ENCODE measurements at places on chromosomes 3 and 15.

DNA sequence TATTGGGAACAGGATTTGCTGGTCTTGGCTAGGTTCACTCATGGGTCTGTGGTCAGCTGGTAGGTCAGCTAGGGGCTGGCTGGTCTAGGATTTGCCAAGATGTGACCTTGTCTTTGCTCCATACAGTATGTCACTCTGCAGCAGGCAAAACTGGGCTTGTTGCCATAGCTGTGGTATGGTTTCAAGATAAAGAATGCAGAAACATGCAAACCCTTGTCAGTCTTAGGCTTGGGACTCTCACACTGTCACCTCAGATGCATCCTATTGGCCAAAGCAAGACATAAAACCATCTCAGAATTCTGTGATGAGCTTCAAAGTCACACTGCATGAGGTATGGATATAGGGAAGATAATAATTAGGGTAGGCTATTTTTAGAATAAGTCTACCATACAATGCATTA is 66.6 kb upstream of the TBC1D5 start:
- DNase-seq, result no peak

GRCh38 chr3:69385123-69385722 is 665 bp downstream of the FRMD4B start:
- no peak for DNase-seq

DNA sequence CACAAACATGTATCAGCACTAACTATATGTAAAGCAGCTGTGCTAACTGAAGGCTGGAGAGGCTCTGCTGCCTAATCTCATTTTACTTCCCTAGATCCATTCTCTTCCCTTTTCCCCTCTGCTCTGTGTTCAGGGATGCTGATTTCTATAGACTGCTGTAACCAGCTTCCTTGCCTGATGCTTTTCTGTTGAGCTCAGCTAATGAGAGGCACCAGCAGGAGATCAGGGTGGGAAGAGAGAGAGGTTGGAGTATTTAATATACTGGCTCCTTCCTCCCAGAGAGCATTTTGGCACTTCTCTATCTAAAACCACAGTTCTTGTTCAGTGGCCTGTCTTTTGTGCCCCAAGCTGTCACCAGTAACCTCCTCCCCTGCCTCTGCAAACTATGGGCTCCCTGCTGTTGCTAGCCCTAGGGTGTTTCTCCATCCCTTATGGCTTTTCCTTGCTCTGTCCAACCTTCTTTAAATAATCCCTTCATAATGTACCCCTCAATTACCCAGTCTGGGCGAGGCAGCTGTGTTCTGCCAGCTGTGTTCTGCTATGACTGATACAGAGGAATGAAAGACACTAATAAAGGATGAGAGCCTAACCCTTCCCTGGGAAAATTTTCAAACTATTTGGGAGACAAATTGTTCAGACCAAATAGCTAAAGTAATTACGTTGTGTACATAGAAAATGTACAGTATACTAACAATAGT is 69.5 kb downstream of the CADPS start:
- DNase-seq, result no peak

DNA sequence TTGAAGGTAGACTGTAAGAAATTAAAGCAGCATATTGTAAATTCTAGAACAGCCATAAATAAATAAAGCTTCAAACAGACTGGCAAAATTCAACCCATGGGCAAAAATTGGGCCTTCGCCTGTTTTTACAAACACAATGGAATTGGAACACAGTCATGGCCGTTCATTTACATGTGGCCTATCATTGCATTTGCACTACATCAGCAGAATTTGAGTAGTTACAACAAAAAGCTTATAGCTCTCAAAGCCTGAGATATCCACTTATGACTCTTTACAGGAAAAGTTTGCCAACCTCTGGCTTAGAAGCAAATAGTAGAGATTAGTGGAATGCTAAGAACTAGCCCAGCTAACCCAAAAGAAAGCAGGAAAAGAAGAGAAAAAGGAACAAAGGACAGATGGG is 139.6 kb upstream of the SKOR1 start:
- DNase-seq, result no peak

- peak; percentile 1 for DNase-seq
These were observed 86.9 kb upstream of the PRTG start for GRCh38 chr15:55829826-55830225.

DNA sequence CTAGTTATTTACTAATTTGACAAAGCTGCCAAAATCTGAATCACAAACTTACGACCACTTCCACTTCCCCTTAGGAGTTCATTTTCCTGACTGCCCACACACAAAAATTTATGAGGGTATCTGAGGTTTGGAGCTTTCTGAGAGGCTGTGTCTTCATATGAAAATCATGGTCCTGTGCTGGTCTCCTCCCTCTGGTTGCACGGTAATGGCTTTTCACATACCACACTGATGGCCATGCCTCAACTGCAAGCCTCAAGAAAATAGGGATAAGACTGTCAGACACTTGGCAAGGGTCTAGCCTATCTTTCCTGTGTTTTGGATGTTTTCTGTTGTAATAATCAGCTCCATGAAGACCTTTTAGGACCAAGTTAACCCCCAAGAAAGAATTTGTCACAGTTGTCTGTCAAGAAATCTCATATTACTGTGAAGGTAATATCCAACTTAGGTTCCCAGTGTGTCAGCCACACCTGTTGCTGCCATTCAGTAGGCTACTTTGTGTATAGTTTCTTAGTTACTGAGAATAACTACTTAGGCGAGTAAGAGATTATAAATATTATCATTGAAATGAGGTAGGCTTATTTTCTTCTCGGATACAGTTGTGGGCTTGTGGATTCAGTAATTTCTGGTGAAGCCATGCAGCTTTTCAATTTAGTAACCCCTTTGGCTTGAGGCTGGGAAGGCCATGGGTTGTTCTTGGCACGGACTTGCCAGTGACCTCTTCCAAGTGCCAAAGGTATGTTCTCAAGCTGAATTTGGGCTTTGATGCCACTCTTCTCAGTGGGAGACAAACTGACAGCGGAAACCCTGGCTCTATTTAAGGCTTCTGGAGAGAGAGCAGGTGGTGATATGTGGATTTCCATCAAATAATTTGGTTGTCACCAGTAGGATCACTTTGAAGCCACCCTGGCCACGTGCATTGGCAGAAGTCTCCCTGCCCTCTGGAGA is 101.1 kb downstream of the RYR3 start:
- no peak for DNase-seq

- DNase-seq, result no peak
These were observed 3.6 kb upstream of the BAHD1 start for GRCh38 chr15:40436892-40437751.

GRCh38 chr15:77186594-77187011 is 115.7 kb upstream of the TSPAN3 start:
- DNase-seq, result no peak

DNA sequence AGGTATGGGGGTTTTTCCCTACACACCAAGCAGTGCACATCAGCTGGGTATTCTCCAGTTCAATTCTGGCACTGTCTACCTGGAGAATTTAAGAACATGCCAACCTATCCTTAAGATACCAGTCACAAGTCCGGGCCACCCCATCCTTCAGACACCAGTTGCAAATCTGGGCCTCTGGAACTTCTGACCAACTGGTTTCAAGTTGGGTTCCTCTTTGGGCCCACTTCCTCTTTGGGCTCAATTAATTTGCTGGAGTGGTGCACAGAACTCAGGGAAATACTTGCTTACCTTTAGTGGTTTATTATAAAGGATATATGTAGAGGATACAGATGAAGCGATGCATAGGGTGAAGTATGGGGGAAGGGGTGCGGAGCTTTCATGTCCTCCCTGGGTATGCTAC is 25.3 kb downstream of the GLCE start:
- no peak for DNase-seq

DNA sequence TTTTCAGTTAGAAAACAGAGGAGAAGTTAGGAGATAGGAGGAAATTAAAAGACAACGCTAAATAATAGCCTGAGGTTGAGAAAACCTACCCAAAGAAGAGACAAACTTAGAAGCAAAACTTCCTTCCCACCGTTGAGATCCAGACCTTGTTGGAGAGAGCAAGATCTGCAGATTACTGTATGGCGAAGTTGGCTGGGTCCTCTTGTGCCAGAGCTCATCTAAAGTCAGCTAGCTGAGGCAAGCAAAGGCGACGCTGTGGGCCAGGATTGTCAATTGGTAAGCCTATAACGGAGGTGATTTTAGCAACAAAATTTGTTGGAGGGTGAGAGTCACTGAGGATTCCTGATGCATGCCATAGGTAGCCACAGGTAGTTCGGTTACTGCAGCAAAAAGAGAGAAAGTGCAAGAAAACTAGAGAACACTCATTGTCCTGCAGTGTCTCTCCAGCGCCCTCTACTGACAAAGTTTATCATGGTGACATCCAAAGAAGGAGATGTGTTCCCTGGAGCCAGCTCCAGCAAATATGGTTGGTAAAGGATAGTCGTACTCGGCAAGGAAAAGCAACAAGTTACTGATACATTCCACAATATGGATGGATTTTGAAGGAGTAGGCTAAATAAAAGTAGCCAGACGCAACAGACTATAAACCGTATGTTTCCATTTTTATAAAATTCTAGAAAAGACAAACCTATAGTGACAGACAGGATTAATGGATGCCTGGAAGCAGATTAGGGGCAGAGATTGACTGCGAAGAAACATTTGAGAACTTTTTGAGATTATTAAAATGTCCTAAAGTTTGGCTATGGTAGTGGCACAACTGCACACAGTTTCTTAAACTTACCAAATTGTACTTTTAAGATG is 9.8 kb upstream of the OR5K4 start:
- DNase-seq, result peak; percentile 8

- no peak for DNase-seq
These were observed 43.3 kb upstream of the MITF start for GRCh38 chr3:69695933-69696332.

- no peak for DNase-seq
These were observed 300.1 kb downstream of the MFSD1 start for GRCh38 chr3:159102001-159102400.

GRCh38 chr3:71492974-71493771 is 90.4 kb downstream of the FOXP1 start:
- DNase-seq, result no peak

GRCh38 chr3:169510693-169511010 is 152.9 kb downstream of the MECOM start:
- no peak for DNase-seq

GRCh38 chr3:123167686-123168085 is 34.1 kb upstream of the SEC22A start:
- no peak for DNase-seq

DNA sequence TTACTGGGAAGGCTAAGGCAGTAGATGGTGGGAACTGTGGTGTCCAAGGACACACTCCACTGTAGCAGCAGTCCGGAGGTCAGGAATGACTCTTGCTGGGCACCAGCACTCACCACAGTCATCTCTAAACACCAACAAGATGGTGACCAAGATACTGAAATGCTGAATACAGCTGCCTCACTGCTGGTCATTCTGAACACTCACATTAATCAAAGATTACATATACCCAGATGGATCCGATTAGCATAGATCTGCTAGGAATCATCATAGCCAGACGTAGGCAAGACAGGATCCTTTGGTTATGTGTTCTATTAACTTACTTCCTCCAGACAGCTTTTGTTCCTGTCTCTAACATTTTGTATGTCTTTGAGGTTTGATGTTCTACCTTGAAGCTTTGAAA is 134.9 kb upstream of the BFSP2 start:
- DNase-seq, result no peak

DNA sequence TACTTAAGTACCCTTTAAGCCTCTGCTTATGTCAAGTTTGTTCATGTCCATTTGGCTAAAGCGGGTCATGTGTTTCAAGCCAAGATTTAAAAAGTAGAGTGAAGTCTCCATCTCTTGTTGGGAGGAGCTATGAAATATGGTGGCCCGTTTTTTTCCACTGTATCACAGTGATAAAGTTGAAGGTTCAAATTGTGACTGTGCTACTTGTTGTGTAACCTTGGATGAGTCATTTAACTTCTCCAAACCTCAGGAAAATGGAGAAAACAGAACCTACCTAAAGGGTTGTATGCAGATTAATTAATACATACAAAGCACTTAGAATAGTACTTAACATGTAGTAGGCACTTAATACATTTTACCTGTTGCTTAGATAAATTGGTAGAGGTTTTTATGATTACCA is 43.4 kb downstream of the SNAPC5 start:
- no peak for DNase-seq

DNA sequence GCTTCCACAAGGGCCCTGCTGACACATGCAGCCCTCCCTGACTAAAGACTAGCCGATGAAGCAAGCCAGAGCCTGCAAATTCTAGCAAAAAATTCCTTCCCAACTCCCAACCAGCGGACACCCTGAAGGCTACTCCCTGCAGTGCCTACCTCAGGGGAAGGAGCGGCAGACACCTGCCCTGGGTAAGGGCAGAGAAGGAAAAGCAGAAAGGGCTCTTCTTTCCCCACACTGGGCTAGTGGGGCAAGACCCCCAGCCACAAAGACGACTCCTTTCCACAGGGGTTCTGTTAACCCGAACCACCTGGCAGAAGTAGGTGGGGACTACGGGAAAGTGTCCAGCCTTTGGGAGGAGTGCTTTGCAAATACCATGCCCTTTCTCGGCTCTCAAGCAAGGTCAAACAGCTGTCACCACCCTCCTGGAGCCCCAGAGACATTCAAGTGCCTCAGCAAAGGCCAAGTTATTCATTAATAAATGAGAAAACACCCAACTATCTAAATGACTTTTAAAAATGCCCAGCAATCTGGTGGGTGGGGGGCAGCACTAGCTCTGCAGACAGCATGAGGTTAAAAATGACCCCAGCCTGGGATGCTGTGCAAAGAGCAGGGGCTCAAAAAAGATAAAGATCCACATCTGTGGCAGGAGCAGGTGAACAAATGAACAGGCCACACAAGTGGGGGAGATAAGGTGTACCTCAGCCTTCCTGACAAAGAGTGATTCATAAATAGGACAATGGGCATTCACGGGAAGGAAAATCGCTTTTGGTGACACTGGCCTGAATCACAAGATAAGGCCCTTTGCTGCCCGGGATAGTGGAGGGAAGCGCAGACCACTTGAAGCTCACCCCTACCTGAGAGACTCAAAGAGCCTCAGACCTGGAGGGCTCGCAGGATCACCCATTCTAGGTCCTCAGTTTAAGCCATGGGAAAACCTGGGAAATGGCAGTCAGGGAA is 33.0 kb downstream of the CCDC12 start:
- DNase-seq, result no peak

DNA sequence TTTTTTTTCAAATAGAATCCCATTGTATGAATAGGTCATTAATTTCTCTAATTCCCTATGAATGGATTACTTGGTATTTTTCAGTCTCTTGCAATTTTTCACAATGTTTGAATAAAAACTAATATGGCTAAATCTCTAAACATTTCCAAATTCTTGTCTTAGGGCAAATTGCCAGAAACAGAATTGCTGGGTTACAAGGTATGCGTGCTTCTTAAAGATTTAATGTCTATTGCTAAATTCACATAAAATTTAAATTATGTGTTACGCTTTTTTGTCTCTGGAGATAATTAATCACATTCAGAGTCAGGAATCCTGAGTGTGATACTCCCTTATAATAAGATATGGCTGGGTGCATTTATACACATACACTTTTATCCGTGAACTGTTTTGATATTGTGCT is 264.5 kb upstream of the TBL1XR1 start:
- no peak for DNase-seq

DNA sequence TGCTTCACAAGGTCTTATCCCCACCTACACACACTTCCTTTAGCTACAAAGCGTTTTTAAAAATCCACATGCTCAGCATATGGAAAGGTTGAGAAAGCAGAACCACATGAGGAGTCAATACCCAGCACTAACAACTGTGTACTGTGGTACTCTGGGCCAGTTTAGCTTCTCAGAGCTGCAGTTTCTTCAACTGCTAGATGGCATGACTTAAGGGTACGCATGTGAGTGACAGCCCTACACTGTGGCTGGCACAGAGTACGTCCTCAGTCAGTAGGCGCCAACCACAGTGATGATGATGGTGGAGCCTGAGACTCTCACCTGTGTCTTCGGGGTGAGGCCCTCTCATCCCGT is 17.4 kb downstream of the CCDC12 start:
- peak; percentile 54 for DNase-seq

- no peak for DNase-seq
These were observed 190.7 kb upstream of the CTDSPL start for GRCh38 chr3:37670961-37671483.
